Cardiac muscle cell (in vitro differentiated cells and primary cell): ENCODE measurements at places on chromosomes 12 and 14. TPM values are rescaled to one million over a fixed set of nuclear protein-coding genes. Genes with fewer than 3 reads are reported as not detected.

- no peak for DNase-seq
These were observed 477.1 kb upstream of the CCDC196 start for GRCh38 chr14:66009089-66009488.

DNA sequence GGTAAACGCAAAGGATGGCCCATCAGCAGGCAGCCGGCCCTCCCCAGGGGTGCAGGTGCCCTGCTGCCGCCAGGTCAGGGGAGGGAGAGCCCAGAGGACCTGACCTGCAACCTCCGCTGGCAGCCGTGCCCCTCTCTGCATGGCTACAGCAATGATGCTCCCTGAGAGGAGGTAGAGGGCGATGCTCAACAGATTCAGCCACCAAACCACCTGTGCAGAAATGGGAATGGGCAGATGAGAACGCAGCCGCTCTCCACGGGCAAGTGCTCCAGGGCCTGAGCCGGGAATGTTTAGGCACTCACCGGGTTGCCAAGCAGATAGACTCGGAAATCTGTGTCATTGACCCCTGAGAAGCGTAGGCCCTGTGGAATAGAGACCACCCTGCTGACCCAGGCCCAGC is 8.7 kb upstream of the NGB start:
- no peak for DNase-seq

DNA sequence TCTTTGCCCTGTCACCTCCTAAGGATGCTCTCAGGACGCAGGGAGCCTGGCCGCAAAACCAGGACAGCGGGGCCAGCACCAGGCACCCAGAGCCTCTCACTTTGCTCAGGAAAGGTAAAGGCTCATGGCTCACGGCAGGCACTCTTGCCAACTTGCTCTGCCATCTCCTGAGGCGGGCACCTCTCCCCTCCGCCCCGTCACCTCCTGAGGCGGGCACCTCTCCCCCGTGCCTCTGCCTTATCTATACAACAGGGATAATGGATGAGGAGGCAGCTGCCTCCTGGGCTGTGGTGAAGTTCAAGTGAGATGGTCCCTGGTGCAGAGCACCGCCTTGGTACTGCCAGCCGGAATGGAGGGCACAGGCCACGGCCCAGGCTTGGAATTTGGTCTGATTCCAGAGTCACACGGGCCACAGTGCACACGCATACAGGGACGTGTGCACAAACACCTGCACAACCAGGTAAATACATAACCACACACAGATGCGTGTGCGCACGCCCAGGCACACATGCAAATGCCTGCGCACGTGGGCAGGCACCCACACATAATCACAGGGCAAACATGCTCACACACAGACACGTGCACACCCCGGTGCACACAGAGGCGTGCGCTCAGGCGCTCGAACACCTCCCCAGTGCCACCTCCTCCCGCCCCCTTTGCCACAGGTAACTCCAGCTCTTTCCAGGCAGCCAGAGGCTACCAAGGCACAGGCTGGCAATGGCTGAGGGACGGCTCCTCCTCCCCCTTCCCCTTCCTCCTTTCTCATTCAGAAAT is 11.6 kb downstream of the DEGS2 start:
- no peak for DNase-seq

PLEKHG3 gene
- 54.8 and 72.2 TPM in 2 replicates for total RNA-seq

CDH24 gene
- total RNA-seq, result 8.6 and 8.9 TPM in 2 replicates

CIROP gene
- total RNA-seq, result 0.15 TPM in 1 of 2 replicates, not detected in the other

OR4L1 gene
- total RNA-seq, result not detected in 2 replicates
